Stimulated activated CD8-positive, alpha-beta memory T cell treated with anti-CD3 and anti-CD28 coated beads, Interleukin-15, amount 100 ng/mL, for 4 hours (primary cell): ENCODE measurements at places on chromosomes 7 and 10.

- DNase-seq = no peak
These were observed 92.1 kb downstream of the GRB10 start for GRCh38 chr7:50690541-50691011.

GRCh38 chr7:137266764-137267163, 76.8 kb downstream of the PTN start:
- DNase-seq = no peak

GRCh38 chr10:112375721-112376395, 1.9 kb downstream of the ACSL5 start:
- DNase-seq = no peak

GRCh38 chr7:157021071-157021870, 10.8 kb upstream of the MNX1 start:
- no peak for DNase-seq

- no peak for DNase-seq
These were observed 2.5 kb downstream of the HMX2 start for GRCh38 chr10:123150271-123150985.

- DNase-seq = no peak
These were observed 61.3 kb downstream of the PHYHIPL start for GRCh38 chr10:59237775-59238174.

DNA sequence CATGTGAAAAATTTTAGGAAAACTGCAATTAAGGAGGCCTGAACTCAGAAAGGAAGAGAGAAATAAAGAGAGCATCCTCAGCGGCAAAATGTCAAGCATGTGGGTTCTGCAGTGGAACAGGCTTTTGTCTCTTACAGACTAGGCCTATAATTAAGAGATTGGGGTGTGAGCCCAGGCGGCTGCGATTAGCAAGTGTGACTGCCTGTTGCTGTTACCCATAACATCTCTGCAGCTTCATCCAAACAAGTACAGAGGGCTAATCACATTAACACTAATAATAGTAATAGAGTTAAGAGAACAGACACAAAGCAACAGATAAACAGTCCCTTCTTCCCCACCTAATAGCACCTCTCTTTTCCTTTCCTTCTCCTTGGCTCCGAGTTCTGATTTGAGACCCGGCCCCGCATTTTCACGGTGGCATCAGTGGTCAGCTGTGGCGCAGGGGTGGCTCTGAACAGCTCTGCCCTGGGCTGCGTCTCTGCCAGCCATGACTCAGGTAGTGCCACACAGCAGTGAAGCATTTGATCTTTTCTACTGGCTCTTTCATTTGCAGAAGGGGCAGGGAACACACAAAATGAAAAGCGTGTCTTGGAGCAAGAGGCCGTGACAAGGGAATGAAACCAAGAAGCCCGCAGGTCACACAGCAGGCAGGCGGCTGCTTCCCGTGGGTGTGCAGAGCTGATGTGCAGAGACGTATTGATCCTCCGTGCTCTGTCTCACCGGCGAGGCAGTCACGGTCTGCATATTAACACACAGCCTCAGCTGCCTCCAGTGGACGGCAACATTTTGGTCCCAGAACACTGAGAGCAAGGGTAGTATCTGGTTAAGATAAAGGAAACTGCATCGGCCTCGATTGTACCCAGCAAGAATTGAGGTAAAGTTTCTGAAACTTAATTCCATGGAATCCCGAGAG, 103.1 kb downstream of the KLF6 start:
- DNase-seq = no peak

DNA sequence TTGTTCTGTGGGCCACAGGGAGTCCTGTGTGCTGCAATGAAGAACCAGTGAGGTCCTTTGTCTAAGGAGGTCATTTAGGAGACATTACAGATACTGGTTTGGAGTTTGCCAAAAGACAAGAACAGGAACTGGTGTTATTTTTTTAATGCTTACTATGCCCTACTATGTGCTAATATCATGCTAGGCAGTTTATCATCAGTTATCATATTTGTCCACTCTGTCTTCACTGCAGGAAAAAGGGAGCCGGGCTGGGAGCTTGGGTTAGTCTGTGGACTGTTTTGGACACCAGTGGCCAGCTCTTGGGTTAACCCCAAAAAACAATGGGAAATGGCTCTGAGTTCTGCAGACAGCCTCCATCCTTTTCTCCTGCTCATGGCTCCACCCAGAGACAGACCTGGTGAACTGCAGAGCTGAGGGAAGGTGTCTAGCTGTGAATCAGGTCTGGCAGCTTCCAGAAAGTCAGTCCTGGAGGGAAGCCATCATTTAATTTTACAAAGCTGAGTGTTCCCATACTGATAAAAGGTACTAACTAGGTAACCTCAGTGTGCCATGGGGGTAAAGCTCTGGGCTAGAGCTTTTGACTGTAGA, 101.2 kb upstream of the ZNF746 start:
- DNase-seq = no peak

- no peak for DNase-seq
These were observed 5.0 kb upstream of the PAXIP1 start for GRCh38 chr7:155007947-155008346.

- no peak for DNase-seq
These were observed 9.3 kb downstream of the LIPA start for GRCh38 chr10:89242345-89242684.

- no peak for DNase-seq
These were observed 69.4 kb downstream of the GOLGA7B start for GRCh38 chr10:97919012-97919411.

GRCh38 chr10:12459762-12460161, 110.4 kb downstream of the CAMK1D start:
- no peak for DNase-seq

DNA sequence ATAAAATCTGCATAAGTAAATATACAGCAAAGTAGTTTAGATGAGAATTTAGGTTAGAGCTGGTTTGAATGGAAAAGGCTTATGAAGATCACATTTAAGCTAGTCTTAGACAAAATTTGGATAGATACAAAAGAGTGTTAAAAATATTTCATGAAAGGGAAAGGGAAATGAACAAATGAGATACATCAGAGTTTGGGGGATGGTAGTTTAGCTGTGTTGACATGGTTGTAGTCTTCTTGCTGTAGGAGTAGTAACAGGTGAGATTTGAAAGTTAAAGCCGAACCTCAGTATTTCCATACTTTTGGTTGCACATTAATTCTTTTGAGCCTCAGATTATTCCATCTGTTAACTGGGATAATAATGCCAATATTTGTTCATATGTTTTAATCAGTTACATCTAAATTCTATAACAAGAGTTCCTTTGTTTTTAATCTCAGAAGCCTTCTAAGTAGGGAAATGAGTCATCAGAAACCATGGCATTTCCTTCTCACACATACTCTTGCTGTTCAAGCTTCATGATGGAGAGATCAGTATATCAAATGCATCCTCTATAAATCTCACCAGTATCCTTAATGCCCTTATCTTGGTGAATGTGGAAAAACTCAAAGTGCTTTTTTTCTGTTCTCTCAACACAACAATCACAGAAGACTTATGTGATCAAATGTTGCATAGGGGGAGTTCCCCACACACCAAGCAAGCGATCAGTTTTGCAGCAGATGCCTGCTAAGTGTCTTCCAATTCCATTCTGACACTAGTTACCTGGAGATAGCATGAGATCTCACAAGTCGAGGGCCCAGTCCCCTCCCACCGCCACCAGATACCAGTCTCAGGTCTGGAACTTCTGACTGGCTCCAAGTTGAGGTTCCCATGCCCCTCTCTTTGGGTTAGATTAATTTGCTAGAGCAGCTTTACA, 84.7 kb downstream of the MAPK8 start:
- no peak for DNase-seq

GRCh38 chr7:98303906-98304305, 22.4 kb downstream of the BRI3 start:
- no peak for DNase-seq
